ENCODE measurements at places on chromosomes 16 and 17.

DNA sequence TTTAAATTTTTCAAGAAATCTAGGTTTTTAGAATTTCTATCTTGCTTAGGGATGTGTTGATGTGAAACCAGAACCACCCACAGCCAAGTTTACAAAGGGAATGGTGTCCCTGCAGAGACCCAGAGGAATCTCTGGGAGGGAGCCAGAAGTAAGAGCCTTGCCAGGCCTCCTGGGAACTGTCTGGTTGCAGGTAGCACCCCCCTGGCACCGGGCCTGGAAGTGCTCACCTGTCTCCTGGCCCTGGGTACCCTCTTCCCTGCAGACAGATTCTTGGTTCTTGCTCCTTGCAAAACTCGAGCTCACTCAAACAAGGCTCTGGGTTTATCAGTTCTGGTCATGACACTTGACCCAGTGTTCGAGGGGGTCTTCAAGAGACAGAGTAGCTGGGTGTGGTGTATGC lies 24.6 kb upstream of the ZFP90 start:
- no peak for DNase-seq

DNA sequence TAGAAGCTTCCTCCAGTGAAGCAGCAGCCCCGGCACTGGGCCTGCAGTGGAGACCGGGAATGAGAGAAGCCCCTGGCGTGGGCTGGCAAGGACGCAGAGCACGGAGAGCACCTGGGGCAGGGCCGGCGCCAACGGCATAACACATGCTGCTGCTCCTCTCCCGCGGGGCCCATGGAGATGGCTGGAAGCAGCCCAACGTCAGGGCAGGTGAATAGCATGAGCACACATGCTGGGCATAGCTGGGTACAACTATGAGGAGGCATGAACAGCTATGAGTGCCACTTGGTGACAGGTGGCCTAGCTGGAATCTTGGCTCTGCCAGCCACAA lies 46.4 kb downstream of the IRF8 start:
- no peak for DNase-seq

DNA sequence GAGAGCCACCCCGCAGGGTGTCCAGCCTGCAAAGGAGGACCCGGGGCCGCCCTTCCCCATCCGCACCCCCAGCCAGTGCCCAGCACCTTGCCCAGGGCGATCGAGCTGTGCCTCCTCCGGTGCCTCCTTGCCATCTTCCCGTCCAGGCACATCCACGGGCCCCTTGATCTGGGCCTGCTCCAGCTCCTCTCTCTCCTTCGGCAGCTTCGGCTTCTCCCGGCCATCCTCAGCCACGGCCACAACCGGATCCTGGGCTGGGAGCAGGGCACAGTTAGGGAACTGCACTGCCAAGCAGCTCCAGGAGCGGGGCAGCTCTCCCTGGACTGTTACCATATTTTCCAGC lies 13.8 kb downstream of the NDUFAF8 start:
- DNase-seq = no peak

GRCh38 chr16:2591476-2592240 lies 53.8 kb downstream of the PDPK1 start:
- DNase-seq = no peak

- no peak for DNase-seq
These were observed 97.8 kb downstream of the NXN start for GRCh38 chr17:881778-882177.

- DNase-seq = peak; percentile 62
These were observed 690 bp downstream of the RHOT1 start for GRCh38 chr17:32142857-32143526.

DNA sequence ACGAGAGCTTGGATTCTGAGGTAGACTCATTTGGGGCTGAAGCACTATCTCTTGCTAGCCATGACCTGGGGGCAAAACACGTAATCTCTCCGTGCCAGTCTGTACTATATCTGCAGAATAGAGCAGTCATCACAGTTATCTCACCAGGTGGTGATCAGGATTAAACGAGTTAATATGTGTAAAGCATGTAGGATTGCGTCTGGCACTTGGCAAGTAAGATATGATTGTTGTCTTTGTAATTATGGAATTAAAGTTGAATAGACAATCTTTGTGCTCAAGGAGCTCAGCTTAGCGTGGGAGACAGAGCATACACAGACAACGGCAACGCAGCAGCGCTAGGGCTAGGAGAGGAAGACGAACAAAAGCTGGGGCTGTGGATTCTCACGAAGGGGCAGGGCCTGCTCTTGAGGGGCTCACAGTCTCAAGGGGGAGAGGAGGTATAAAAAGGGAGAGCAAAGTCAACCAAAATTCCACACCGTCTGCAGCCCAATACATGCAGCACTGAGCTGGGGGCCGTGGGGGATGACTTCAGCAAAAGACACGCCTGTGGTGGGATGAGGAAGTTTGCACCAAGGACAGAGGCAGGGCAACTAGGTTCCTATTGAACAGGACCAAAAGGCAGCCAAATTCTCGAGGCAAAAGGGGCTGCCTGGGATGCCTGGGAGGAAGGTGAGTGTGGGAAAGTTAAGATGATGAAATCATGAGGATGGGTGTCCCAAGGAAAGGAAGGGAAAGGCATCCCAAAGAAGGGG lies 68.6 kb downstream of the SDK2 start:
- no peak for DNase-seq

DNA sequence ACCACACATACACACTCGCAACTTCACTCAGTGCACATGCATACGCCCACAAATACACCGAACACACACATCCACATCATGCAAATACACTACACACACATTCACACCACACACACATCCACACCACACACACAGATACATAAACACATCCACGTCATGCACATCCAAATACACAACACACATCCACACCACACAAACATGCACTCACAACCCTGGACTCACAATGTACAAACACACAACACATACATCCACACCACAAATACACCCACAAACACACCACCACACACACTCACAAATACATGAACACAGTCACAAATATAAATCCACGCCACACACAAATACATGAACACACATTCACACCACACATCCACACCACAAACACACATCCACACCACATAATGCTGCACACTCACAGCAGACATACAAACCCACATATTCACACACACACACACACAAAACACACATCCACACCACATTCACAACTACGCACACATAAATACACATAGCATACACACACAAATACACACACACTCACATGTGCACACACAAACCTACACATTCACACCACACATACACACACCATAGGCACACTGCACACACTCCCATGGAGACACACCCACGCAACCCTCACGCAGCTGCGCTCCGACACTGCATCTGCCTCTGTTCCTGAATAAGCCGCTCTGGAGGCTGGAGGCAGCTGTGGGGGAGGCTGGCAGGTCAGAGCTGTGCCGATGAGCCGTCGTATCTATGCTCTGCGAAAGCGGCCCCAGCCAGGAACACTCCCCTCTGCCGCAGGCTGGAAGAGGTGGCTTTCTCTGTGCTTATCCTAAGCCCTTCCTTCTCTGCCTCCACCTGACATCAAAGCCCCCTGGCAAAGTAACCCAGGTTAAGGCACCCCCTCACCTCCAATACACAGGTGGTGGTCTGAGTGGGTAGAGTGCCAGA lies 141.8 kb downstream of the GRIN2A start:
- no peak for DNase-seq

- no peak for DNase-seq
These were observed 146.2 kb downstream of the PARN start for GRCh38 chr16:14483819-14484385.

GRCh38 chr16:4246777-4247459 lies 5.0 kb upstream of the SRL start:
- no peak for DNase-seq

GRCh38 chr16:1553946-1554825 lies 20.7 kb downstream of the TMEM204 start:
- DNase-seq = no peak

DNA sequence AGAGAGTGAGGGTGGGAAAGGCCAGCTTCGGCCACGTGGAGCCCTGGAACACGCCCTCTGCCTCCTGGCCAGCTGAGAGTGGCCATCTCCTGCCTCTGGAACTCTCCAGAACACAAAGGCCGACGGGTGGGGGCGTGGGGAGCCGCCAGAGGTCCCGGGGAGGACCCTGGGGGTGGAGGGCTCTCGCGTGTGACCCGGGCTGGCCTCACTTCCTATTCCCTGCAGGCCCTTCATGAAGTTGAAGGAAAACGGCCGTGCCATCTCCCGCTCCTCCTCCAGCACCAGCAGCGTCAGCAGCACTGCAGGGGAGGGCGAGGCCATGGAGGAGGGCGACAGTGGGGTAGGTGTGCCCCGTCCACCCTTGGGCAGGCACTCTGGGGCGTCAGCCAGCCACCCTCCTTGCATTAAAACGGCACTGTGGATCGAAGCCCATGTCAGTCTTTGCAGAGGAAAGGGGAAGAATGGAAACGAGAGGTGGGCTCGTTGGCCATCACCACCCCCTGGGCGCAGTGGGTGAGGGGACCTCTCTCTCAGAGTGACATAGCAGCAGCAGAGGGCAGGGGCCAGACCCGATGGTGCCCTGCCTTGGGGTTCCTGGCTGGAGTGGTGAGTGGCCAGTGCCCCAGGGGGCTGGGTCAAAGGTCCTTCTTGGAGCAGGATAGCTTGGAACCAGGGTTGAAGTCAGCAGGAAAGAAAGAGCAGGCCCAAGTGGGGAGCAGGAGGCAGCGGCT lies 37.1 kb downstream of the OR1D5 start:
- no peak for DNase-seq

- peak; percentile 76 for DNase-seq
These were observed 7.8 kb upstream of the PDK2 start for GRCh38 chr17:50087246-50087911.

DNA sequence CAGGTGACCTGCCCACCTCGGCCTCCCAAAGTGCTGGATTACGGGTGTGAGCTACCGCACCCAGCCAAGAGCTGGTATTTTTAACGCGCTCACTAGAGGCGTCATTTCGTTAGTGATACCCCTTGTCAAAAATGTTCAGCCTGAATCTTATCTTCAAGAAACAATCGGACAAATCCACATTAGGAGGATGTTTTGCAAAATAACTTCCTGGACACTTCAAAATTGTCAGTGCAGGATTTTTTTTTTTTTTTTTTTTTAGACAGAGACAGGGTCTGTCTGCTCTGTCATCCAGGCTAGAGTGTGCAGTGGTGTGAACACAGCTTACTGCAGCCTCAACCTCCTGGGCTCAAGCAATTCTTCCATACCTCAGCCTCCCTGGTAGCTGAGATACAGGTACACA lies 63.0 kb downstream of the RMI2 start:
- no peak for DNase-seq

GRCh38 chr17:19456016-19456927 lies 45.2 kb downstream of the RNF112 start:
- no peak for DNase-seq

- no peak for DNase-seq
These were observed 303.1 kb downstream of the CBLN1 start for GRCh38 chr16:48978501-48978900.

DNA sequence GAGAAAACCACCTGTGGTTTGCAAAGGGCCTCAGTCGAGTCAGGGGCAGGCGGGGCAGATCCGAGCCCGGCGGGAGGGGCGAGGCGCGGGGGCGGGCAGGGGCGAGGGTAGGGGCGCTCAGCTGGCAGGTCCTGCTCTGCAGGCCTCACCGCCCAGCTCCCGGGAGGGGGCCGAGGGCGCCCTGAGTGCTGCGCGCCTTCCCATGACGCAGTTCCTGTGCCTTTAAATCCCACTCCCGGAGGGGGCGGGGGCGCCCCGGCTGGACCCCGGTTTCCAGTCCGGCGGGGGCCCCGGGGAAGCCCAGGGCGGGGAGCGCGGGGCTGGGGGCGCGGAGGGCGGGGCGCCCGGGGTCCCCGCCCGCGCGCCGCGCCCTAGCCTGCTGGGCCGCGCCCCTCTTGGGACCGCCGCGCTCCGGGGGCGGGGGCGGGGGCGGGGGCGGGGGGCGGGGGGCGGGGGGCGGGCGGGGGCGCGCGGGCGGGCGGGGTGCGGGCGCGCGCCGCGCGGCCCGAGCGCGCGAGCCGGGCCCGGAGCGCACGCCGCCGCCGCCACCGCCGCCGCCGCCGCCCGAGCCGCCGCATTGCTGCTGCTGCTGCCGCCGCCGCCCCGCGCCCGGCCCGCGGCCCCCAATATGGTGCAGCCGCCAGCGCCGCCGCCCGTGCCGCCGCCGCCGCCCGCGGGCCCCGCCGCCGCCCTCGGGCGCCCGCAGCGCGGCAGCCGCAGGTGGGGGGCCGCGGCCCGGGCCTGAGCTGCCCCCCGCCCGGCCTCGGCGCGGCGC lies at the start of gene JPH3:
JPH3 (plus strand) TSS at position 508 of the 775 bp plus-strand sequence. CDS start 639 bp downstream, outside the sequence.
- DNase-seq = no peak

GRCh38 chr17:40360091-40360490 lies 4.4 kb downstream of the GJD3 start:
- no peak for DNase-seq

- DNase-seq = no peak
These were observed 1.7 kb downstream of the CYTH1 start for GRCh38 chr17:78780335-78780734.

Data from mesothelial cell of epicardium (in vitro differentiated cells).